ENCODE measurements at places on chromosomes 4 and X. TPM values are rescaled to one million over a fixed set of nuclear protein-coding genes. Genes with fewer than 3 reads are reported as not detected.

Gene GAGE2A
- polyA plus RNA-seq = not detected

DNA sequence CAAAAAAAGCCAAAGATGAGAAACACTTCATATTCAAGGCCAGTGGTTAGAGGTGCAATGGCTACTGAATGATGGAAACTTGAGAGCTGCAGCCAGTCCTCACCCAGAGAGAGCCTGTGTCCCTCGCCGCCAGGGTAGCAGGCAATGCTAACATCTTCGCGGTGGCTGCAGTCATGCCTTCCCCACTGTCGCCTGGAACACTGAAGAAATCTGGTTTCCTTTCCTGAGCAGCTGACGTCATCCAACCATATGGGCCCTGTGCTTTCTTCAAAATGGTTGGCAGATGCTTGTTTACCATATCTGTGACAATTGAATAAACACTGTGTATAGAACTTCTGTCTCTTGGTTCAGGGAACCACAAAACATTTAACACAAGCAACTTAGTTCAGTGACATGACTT lies 39.7 kb downstream of the PRSS12 start:
- H3K27me3 ChIP-seq = no peaks in the 10 kb centered on the region
- H3K27ac ChIP-seq = no peak overlapping the region
- no peaks in the 10 kb centered on the region for H3K36me3 ChIP-seq
- no peak for DNase-seq
- no peaks in the 10 kb centered on the region for H3K4me1 ChIP-seq

GRCh38 chr4:92299152-92299551 lies 4.6 kb upstream of the GRID2 start:
- H3K4me3 ChIP-seq = no peak overlapping the region
- H3K27me3 ChIP-seq = peaks cover 6% of the 10 kb centered on the region
- H3K27ac ChIP-seq = no peak overlapping the region
- H3K36me3 ChIP-seq = no peaks in the 10 kb centered on the region

- no peak overlapping the region for H3K4me3 ChIP-seq
- no peaks in the 10 kb centered on the region for H3K4me1 ChIP-seq
- H3K36me3 ChIP-seq = no peaks in the 10 kb centered on the region
- DNase-seq = no peak
- H3K27ac ChIP-seq = no peak overlapping the region
Measured at GRCh38 chr4:14269824-14270223, 642.3 kb upstream of the BOD1L1 start.

Gene VCX3B
- polyA plus RNA-seq = not detected

DNA sequence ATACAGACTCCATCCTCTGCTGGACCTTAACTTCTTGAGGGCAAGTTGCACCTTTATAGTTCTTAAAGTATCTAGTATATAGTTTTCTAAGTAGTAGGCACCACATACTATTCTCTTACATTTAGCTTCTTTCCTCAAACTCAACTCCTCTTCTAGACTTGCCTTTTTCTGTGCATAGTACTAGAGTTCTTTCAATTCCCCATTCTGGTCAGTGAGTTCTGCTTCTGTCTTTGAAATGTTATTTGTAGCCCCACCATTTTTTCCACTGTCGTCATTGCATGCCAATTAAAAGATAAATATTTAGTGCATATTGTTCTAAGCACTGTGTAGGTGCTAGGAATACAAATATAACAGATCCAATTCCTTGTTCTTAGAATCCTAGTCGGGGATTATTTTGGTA lies 31.6 kb downstream of the CDKL5 start:
- DNase-seq = no peak
- H3K27me3 ChIP-seq = no peaks in the 10 kb centered on the region
- H3K27ac ChIP-seq = no peak overlapping the region
- no peaks in the 10 kb centered on the region for H3K36me3 ChIP-seq
- H3K4me1 ChIP-seq = no peaks in the 10 kb centered on the region

GRCh38 chrX:42432552-42432951 lies 345.4 kb downstream of the PPP1R2C start:
- DNase-seq = no peak
- no peaks in the 10 kb centered on the region for H3K27me3 ChIP-seq
- no peak overlapping the region for H3K4me3 ChIP-seq
- no peaks in the 10 kb centered on the region for H3K36me3 ChIP-seq
- H3K4me1 ChIP-seq = no peaks in the 10 kb centered on the region

Gene GUCY1A1
- 5.6 TPM for polyA plus RNA-seq

- no peaks in the 10 kb centered on the region for H3K4me1 ChIP-seq
- no peak for DNase-seq
- no peak overlapping the region for H3K27ac ChIP-seq
- no peaks in the 10 kb centered on the region for H3K27me3 ChIP-seq
- peaks cover 2% of the 10 kb centered on the region for H3K36me3 ChIP-seq
- no peak overlapping the region for H3K4me3 ChIP-seq
Measured at GRCh38 chr4:2226261-2226660, 15.7 kb downstream of the HAUS3 start.

Gene RAB39B
- polyA plus RNA-seq = not detected

DNA sequence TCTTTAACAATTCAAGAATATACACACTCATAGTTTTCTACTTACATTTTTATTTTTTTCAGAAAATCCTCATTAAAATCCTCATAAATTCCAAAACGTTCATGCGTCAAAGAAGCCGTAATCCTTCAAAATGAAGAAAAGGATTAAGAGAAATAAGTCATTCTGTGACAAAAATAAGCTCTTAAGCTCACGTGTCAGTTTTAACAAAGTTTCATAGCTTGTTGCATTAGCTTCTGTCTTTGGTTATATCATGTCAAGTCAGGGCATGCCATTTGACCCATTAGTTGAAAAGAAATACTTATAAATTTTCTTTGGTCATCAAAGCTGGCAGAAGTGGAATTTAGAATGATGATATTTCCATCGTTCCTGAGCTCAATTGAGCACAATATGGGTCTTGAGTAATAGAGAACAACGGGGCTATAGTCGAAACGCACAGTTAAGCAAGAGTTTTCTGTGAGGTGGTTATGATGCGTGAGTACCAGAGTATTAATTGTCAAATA lies 185.2 kb upstream of the CTSO start:
- H3K4me3 ChIP-seq = no peak overlapping the region
- no peaks in the 10 kb centered on the region for H3K27me3 ChIP-seq

- peak overlapping the region; percentile 28 for H3K4me3 ChIP-seq
- H3K4me1 ChIP-seq = peaks cover 5% of the 10 kb centered on the region
- no peaks in the 10 kb centered on the region for H3K36me3 ChIP-seq
- DNase-seq = no peak
Measured at GRCh38 chrX:71282514-71283402, 677 bp upstream of the NONO start.

DNA sequence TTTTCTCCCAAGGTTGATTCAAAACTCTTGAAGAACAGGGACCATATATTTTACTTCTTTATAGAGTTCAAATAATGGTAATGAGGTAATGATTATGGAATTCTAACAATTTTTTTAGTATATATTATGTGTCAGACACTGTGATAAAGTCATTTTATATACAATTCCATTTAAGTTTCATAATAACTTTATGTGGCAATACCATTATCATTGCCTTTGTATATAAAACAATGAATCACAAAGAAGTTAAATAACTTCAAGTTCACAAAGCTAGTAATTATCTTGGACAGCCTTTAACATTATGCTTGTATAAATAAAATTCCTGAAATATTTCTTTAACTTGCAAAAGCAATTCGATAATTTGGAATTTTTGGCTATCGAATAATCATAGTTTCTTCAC lies 20.6 kb downstream of the MAGEC1 start:
- no peaks in the 10 kb centered on the region for H3K36me3 ChIP-seq
- no peaks in the 10 kb centered on the region for H3K4me1 ChIP-seq
- H3K27me3 ChIP-seq = no peaks in the 10 kb centered on the region
- H3K27ac ChIP-seq = no peak overlapping the region

Gene TCEAL5
- polyA plus RNA-seq = not detected

DNA sequence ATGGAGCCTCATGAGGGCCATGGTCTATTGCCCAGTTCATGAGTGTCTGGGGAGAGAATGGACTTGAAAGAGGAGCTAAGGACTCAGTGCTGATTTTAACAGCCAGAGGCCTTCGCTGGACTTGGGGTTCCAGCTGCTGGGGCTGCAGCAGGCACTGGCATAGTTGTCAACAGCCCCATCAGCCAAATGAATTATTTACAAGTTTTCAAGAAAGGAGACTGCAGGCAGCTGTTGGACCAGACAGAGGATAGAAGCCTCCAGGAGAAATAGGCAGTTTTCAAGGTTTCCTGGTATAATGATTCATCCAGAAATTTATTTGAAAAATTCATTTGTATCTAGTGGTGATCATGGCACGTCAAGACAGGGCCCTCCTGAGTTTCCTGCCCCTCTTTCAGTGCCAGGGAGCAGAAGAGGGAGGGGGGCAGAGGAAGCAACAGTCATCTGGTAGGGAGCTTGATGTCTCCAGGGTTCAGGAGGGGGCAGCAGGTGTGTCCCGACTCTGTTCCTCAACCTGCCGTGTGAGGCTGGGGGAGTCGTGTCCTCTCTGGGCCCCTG lies 63.1 kb upstream of the GPR78 start:
- no peaks in the 10 kb centered on the region for H3K27me3 ChIP-seq
- DNase-seq = no peak
- H3K4me3 ChIP-seq = no peak overlapping the region
- H3K27ac ChIP-seq = no peak overlapping the region
- H3K4me1 ChIP-seq = no peaks in the 10 kb centered on the region

- H3K4me1 ChIP-seq = no peaks in the 10 kb centered on the region
- no peak for DNase-seq
- H3K27me3 ChIP-seq = no peaks in the 10 kb centered on the region
- H3K4me3 ChIP-seq = no peak overlapping the region
- no peak overlapping the region for H3K27ac ChIP-seq
- H3K36me3 ChIP-seq = no peaks in the 10 kb centered on the region
Measured at GRCh38 chrX:33207056-33207455, 4.3 kb downstream of the DMD start.

Gene FAM13A
- 15.5 TPM for polyA plus RNA-seq

DNA sequence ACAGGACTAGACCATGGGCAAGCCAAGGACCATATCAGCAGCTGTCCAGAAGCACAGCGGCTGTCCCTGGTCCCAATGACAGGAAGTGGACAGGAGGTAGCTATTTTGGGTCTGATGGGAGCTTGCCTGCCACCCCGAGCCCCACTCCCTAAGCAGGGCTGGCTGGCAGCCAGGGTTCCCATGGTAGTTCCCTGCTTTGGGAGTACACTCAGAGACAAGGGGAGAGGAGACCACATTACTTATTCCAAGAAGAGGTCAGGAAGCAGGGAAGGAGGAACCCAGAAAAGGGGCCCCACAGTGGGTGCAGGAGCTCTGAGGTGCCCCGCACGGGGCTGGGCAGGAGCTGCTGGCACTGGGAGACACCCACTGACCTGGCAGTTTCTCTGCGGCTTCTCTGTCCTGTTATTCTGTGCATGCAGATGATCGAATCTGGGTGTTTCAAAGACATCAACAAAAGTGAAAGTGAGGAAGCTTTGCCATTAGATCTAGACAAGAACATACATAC lies 36.3 kb downstream of the HTT-AS start:
- peaks cover 28% of the 10 kb centered on the region for H3K4me1 ChIP-seq
- H3K36me3 ChIP-seq = no peaks in the 10 kb centered on the region
- no peak overlapping the region for H3K27ac ChIP-seq
- H3K4me3 ChIP-seq = no peak overlapping the region

GRCh38 chr4:55343887-55344286 lies 2.2 kb upstream of the SRD5A3 start:
- no peak overlapping the region for H3K27ac ChIP-seq
- peaks cover 13% of the 10 kb centered on the region for H3K4me1 ChIP-seq
- no peaks in the 10 kb centered on the region for H3K27me3 ChIP-seq
- no peaks in the 10 kb centered on the region for H3K36me3 ChIP-seq

GRCh38 chr4:15702941-15703403 lies at the start of gene BST1:
BST1 (plus strand) TSS chr4:15703065; CDS start chr4:15703145, 80 bp downstream.
- DNase-seq = peak; percentile 57
- H3K4me1 ChIP-seq = peaks cover 17% of the 10 kb centered on the region
- peak within 1 kb of the TSS; percentile 90 for H3K27ac ChIP-seq
- no peaks in the 10 kb centered on the region for H3K27me3 ChIP-seq

DNA sequence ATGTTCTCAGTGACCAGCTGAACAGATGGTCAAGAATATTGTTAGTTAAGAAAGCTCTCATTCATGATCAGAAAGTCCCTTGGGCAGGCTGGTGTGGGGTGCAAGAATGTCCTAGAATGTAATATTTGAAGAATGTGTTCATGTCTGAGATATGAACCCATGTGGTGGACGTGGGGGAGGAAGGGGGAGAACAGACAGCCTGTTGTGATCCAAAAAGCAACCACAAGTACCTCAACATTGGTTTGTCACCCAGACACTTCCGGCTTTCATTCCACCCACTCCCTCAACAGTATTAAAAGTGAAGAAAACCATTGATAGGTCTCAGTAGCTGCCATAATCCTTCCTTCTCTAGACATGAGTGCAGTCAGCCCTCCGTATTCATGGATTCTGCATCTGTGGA lies 82.2 kb downstream of the MAML3 start:
- H3K27me3 ChIP-seq = no peaks in the 10 kb centered on the region
- peaks cover 5% of the 10 kb centered on the region for H3K4me1 ChIP-seq
- H3K4me3 ChIP-seq = no peak overlapping the region
- no peak overlapping the region for H3K27ac ChIP-seq
- no peaks in the 10 kb centered on the region for H3K36me3 ChIP-seq
- no peak for DNase-seq

- H3K36me3 ChIP-seq = no peaks in the 10 kb centered on the region
- no peak overlapping the region for H3K27ac ChIP-seq
- H3K27me3 ChIP-seq = no peaks in the 10 kb centered on the region
- no peak for DNase-seq
- H3K4me3 ChIP-seq = peak overlapping the region; percentile 95
Measured at GRCh38 chr4:24582235-24582832, 2.0 kb downstream of the DHX15 start.

- DNase-seq = no peak
- H3K27me3 ChIP-seq = no peaks in the 10 kb centered on the region
- H3K27ac ChIP-seq = no peak overlapping the region
- no peak overlapping the region for H3K4me3 ChIP-seq
- no peaks in the 10 kb centered on the region for H3K36me3 ChIP-seq
- no peaks in the 10 kb centered on the region for H3K4me1 ChIP-seq
Measured at GRCh38 chr4:58767598-58767997, 1657.4 kb upstream of the IGFBP7 start.

Gene MAPK10
- polyA plus RNA-seq = 2.3 TPM

DNA sequence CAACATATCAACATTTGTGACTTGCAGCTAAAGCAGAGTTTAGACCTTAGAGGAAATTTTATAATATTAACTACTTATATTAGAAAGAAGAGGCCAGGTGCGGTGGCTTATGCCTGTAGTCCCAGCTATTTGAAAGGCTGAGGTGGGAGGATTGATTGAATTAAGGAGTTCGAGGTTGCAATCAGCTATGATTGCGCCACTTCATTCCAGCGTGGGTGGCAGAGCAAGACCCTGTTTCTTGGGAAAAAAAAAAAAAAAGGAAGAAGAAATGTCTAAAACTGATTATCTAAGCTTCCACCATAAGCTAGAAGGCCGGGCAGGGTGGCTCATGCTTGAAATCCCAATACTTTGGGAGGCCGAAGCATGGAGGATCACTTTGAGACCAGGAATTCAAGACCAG lies 42.0 kb upstream of the USP9X start:
- H3K4me1 ChIP-seq = peaks cover 5% of the 10 kb centered on the region
- no peak for DNase-seq
- no peaks in the 10 kb centered on the region for H3K27me3 ChIP-seq

DNA sequence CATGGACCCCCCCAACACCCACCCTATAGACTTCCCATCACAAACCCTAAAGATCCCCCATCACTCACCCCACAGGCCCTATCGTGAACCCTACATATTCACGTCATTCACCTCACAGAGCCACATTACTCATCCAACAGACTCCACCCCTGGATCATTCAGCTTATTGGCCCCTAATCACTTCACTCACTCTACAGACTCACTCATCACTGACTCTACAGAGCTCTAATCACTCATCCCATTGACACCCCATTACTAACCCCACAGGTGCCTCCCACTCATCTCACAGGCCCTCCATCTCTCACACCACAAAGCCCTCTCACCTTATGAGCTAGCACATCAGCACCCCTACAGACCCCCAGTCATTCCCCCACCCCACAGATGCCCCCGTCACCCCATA lies 6.3 kb upstream of the TBC1D25 start:
- peaks cover 8% of the 10 kb centered on the region for H3K36me3 ChIP-seq
- no peak for DNase-seq

All from liver (tissue), 10 donors.